RPMI7951 (cell line): ENCODE measurements at places on chromosomes 11 and 22.

- DNase-seq: no peak
These were observed 482.0 kb downstream of the KCNA4 start for GRCh38 chr11:29534836-29535235.

DNA sequence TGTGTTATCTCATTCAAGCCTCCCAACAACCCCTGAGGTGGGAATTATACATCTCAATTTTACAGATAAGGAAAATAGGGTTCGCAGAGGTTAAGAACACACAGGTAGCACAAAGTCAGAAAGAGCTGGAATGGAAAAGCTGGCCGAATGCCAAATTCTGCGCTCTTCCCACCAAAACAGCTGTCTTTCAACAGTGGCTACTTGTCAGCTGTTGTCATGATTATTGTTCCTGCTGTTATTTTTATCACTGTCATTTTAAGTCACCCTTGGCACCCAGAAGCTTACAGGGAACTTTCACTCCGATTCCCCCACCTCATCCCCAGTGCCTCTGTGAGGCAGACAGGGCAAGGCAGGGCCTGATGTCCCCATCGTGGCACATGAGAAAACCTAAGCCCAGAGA lies 74.5 kb upstream of the CSNK2A3 start:
- peak; percentile 12 for DNase-seq

DNA sequence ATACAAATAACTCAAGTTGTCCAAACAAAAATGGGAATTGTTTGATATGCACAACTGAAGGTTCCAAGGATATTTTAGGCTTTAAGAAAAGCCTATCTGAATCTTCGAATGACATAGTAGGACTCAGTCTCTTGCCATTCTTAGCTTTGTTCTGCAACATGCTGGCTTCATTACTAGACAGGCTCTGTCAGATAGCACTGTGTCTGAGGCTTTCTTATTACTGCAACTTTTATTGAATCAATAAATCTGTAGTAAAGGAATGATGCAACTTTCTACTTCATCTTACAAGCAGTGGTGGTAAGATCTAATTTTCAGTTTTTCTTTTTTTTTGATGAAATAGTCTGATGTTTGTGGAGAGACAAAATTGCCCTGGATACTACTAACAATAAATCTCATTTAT lies 319.3 kb upstream of the CCDC179 start:
- no peak for DNase-seq

- no peak for DNase-seq
These were observed 233.4 kb downstream of the LRRC4C start for GRCh38 chr11:41225856-41226633.

DNA sequence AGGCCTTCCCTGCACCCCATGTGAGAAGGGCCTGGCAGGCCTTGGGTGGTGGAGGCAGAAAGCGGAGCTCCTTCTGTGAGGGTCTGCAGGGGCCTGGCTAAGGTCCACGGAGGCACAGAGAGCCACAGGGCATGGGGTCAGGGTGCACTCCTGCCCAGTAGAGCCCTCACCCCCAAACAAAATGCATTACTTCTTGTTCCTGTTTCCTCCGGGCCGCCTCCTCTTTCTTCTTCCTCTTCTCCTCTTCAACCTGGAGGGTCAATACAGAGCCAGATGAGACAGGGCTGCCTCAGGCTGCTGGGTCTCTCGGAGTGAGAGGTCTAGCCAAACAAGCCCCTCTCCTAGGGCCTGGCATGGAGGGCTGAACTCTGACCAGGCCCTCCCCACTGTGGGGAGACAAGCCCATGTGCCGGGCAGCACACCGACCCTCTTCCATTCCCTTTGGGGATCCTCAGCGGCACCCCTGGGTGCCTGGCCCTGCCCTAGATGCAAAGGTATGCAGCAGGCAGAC lies 10.3 kb upstream of the NAP1L4 start:
- no peak for DNase-seq

GRCh38 chr22:30804626-30805025 lies 110.0 kb downstream of the OSBP2 start:
- no peak for DNase-seq

GRCh38 chr11:82034527-82034926 lies 699.1 kb downstream of the FAM181B start:
- DNase-seq: no peak

DNA sequence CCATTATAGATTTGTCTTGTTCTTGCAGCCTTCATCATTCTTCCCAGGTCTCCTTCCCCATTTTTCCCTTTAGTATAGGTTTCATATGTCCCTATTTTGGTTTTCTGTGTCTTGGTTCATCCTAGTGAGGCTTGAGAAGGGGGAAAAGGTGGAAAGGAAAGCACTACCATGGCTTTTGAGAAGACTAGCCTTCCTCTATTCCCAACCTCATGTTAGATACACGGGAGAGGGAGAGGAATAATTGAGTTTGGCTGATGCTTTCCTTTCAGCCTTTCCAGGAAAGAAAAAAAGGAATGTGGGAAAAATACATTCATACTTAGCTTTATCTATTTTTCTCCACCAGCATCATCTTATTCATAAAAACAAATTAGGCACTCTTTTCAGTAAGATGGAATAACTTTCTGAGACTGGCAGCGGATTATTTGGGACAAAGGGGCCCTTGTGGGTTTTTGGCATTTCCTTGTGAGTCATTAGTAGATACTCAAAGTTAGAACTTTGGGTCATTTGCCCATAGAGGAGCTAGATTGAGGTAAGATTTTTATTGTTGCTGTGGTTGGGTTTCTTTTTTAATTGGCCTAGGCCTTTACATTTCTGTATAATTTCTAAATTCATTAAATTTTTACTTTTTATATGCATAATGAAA lies 23.8 kb downstream of the CAPRIN1 start:
- DNase-seq: peak; percentile 82

DNA sequence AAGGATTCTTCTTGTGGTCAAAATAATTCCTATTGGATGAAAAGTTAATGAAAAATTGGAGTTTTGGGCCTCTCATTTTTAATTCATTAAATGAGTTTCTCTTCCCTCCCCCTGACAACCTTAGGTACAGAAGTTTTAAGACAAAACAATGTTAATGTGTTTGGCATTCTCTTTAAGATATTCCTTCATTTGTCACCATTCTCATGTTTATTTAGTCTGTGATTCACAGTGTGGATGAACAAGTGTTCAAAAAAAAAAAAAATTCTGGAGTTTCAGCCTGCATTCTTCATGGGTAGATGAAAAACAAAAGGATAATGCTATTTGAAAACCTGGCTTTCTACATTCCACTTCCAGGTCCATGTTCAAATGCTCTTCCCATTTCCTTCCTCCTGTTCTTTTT lies 172.6 kb upstream of the LUZP2 start:
- DNase-seq: no peak

DNA sequence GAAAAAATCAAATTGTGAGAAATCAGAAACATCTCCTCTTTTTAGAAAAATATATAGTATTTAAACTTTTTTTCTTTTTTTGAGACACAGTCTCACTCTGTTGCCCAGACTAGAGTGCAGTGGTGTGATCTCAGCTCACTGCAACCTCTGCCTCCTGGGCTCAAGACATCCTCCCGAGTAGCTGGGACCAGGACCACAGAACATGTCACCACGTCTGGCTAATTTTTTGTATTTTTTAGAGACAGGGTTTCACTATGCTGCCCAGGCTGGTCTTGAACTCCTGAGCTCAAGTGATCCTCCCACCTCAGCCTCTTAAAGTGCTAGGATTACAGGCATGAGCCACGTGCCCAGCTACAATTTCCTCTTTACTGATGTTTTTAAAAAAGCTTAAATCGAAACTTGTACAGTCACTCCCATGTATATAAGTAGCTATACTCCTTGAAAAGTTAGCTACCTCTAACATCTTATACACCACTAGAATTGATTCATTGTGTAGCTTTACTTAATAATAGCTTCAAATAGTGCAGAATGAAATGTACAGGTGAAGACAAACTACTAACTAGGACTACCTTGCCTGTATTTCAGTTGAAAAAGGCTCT lies 10.3 kb downstream of the EIF4G2 start:
- no peak for DNase-seq

- no peak for DNase-seq
These were observed 430.0 kb downstream of the FAM181B start for GRCh38 chr11:82303671-82304070.

DNA sequence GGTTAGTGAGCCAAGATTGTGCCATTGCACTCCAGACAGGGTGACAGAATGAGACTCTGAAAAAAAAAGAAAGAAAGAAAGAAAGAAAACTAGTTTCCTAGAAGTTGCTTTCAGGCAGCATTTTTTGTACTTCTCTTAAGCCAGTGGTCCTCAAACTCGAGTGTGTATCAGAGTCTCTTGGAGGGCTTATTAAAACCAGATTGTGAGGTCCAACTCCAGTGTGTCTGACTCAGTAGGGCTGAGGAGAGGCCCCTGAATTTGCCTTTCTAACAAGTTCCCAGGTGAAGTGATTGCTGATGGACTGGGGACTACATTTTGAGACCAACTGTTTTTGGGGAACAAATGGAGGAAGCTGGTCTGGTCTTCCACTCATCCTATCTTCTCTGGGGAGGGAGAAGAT lies 57.5 kb upstream of the VSTM5 start:
- DNase-seq: no peak

GRCh38 chr11:76339221-76339620 lies 41.7 kb downstream of the THAP12 start:
- DNase-seq: no peak

DNA sequence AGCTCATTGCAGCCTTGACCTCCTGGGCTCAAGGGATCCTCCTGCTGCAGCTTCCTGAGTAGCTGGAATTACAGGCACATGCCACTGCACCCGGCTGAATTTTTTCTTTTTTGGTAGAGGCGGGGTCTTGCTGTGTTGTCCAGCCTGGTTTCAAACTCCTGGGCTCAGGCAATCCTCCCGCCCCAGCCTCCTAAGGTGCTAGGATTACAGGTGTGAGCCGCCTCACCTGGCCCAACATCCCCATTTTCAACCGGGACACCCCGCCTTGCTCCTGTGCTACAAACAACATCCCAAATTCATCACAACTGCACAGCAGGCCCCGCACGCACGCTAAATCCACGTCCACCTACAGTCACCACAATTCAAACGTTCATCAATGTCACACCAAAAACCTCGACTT lies 61.0 kb downstream of the ARFGAP3 start:
- no peak for DNase-seq

GRCh38 chr11:67419325-67420049 lies 4.0 kb downstream of the CARNS1 start:
- no peak for DNase-seq

GRCh38 chr22:19853879-19854777 lies 546 bp downstream of the GNB1L start:
- DNase-seq: peak; percentile 10

- DNase-seq: no peak
These were observed 2.5 kb upstream of the TPST2 start for GRCh38 chr22:26592421-26592891.

DNA sequence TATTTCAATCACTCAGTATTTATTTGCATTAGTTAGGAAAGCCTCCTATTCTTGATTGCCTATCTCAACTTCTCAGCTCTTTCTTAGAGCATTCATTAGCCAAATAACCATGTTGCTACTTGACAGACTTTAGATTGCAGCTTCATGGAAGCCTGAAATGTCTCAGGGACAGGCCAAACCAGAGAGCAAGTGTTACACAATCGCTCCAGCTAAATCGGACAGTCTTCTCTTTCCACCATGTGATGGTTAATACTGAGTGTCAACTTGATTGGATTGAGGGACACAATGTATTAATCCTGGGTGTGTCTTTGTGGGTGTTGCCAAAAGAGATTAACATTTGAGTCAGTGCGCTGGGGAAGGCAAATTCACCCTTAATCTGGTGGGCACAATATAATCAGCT lies 106.5 kb upstream of the DRD2 start:
- no peak for DNase-seq

DNA sequence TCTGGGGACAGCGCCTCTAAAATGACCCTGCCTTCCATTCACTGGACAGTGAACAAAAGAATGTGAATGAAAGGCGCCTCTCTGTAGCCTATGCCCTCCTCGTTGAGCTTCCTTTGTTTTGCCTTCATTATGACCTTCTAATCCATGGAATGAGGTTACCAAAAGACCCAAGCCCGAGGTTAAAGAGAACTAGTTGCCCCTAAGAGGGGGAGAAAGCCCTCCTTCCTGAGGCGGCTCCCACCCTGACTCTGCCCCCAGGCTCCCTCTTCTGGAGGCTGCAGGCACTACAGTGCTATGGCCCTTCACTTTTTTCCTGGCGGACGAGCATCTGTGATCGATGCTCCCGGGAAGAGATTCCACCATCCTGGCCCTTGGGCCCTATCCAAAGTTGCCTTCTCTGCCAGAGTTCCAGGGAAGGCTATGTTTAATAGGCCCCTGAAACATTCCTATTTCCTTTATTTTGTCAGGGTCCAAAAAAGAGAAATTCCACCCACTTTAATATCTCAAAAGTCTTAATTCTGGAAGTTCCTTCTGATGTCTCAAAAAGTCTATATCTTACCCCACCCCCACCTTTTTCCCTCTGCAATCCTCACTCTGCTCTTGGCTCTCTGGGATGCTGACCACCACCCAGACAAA lies 147.3 kb downstream of the FEZ1 start:
- peak; percentile 40 for DNase-seq

DNA sequence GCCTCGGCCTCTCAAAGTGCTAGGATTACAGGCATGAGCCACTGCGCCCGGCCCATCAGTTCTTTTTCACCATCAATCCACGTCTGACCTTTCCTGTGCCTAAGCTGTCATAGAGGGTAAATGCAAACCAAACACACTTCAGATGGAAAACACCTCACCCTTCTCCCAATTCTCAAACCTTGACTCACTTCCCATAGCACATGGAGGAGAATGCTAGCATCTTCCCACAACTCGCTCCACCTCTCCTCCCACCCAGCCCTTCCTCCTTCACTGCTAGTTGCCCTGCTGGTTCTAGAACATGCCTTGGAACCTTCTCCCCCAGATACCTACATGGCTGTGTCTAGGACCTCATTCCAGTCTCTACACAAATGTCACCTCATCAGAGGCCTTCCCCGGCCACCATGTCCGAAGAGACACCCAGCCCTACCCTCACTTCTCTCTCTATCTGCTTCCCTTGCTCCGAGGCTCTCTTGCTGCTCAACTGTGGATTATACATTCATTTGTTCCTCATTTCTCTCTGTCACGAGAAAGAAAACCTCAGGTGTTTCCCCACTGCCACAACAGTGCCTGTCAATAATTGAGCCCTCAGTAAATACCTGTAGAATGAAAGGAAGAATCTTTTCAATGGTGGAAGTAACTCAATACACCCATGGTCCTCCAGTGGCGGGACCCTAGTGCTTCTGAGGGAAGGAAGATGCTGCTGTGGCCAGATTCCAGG lies 21.3 kb upstream of the NCF4 start:
- peak; percentile 5 for DNase-seq
